ENCODE measurements at places on chromosomes 7 and 10.

DNA sequence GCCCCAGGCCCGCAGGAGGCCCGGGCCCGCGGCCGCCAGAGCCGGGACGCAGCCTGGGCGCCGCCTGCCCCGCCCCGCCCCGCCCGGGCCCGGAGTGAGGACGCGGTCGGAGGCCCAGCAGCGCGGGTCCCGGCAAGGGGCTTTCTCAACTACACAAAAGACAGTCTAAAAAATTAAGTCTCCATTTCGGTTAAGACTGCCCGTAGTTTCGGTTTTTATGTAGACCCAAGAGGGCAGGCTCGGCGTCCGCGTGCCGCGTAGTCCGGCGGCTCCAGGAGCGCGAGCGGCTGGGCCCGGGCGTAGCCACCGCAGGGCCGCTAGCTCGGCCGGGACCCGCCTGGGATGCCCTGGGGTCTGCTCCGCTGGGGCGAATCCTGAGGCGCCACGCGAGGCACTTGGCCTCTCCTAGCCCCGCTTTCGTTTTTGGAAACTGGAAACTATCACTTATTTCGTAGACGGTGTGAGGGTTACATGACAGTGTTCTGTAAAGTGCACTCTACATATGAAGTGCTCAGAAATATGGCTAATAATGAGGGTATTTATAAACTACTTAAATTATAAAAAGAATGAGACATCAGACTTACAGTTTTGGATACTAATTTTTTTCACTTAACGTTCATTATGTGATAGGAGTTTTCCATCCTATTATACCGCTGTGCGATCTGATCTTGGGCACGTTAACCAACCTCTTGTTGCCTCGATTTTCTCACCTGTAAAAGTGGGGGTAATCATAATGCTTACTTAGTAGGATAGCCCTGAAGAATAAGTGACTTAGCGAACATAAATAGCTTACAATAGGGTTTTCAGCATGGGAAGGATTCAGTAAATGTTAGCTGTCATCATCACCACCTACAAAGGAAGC lies 573 bp downstream of the BLVRA start:
- DNase-seq: peak; percentile 90

GRCh38 chr10:95505641-95506040 lies 55.5 kb downstream of the SORBS1 start:
- no peak for DNase-seq

GRCh38 chr7:130356121-130356875 lies 11.7 kb downstream of the CPA5 start:
- DNase-seq: peak; percentile 85

- DNase-seq: no peak
Measured at GRCh38 chr7:116180302-116180701, 30.0 kb upstream of the TES start.

GRCh38 chr10:60423920-60424319 lies 34.2 kb upstream of the ANK3 start:
- DNase-seq: no peak

DNA sequence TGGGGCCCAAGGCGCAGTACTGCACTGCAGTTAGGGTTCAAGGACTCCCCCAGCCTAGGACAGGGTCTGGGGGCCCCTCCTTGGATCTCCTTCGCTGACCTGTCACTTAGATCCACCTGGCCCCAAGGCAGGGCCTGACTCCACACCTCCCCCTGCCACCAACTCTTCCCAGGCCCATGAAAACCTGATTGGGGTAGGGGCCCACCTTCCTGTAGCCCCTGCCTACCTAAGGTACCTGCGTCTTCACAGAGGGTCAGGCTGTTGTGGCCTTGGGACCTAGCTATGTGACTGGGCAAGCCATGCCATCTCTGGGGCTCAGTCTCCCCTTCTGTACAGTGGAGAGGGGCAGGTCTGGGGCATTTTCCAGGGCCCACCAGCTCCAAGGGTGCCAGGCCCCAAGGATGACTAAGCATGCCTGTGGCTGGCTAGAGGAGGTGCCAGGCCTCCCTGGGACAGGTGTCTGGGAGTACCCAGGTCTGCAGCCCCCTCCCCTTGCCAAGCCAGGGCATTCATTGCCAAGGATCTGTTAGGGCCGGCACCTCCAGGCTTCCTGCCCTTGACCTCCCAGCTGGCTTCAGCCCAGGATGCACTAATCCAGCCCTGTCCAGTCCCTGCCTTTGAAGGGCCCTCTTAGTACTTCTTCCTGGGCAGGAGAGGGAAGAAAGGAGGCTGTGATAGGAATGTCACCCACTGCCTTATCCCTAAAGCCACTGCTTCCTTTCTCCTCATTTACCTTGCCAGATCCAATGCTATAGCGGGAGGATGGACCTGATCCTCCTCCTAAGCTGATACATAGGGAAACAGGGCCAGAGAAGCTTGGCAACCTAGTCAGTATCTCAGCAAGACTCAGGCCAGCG lies 1.3 kb downstream of the LIMK1 start:
- no peak for DNase-seq

DNA sequence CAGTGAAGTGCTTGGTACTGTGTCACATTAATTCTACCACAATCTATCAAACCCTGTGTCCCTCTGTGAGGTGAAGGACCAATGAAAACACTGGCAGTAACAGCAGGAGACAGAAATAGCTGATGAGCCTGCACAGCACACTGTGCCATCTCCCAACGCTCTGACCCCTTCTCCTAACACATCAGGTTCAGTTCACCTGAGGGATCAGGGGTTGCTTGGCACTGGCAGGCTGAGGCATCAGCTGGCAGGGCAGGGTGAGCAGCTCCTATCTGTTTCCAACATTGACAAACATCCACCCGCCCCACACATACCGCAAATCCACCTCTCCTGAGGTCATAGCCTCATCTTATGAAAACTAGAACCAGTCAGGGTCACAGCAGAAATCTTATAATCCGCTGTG lies 120.9 kb downstream of the ICA1 start:
- no peak for DNase-seq

- DNase-seq: no peak
Measured at GRCh38 chr10:72106154-72106849, 18.0 kb upstream of the SPOCK2 start.

GRCh38 chr10:127047878-127048238 lies 142.6 kb downstream of the DOCK1 start:
- DNase-seq: no peak

DNA sequence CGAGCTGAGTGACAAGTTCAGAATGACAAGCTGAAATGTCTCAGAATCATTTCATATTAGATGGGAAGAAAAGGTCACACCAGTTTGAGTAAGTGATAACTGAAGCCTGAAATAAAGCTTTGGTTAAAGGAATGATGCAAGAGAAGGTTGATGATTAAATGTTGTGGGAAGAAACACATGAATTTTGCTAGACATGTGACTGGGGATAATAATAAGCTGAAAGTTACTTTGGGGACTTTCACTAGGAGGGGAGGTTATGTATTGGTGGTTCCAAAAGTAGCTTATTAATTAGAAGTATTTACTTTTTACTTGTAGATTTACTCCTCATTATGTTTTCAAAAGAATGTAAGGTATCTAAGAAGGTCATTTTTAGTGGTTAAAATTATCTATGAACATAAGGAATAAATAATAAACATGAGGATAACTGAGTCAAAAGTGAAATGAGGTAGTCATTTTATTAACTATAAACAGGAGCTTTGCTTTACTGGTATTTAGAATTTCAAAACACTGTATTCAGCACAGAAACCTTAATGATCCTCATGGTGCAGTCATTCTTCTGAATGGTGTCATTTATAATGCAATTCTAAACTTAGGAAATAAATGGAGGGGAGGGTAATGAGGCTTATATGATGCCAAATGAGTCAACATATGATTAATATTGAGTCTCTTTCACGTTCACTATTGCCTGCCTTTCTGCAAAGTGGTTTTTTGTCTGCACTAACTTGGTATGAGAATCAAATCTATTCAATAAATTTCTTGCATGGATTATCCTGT lies 63.7 kb downstream of the PRKG1 start:
- no peak for DNase-seq

DNA sequence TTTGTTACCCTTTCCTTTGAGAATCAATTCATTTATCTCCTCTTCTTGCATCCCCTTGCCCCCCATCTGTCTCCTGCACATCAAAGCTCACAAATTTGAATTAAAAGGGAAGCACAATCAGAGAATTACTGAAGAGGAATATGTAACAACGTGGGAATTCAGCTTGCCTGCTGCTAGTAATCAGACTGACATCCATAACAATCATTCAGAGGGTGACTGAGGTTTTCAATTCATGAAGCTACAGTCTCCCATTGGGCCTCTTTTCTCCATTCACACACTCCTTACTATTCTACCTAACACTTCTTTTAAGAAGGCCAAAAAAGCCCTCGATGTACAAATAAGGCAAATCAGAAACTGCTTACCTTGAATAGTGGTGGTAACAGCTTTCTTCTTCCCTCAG lies 24.3 kb upstream of the DNA2 start:
- no peak for DNase-seq

- no peak for DNase-seq
Measured at GRCh38 chr7:13240349-13240748, 552.9 kb downstream of the ARL4A start.

DNA sequence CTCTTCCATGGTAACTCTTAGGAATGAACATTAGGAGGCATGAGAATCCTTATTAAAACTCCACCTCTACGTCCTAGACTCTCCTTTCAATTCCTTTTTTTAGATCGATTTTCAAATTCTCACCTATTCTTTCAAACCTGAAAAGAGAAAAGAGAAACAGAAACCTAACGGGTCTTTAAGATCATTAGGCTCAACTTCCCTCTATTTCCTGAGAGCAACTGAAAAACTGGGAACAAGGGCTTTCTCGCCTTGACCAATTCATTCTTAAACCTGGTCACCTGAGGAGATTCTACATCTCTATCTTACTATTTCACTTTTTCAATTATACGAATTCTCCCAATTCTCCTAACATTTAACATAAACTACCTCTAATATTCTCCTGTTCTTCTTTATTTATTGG lies 2.8 kb downstream of the TFEC start:
- DNase-seq: no peak

- DNase-seq: no peak
Measured at GRCh38 chr7:80829527-80829926, 89.3 kb downstream of the SEMA3C start.

DNA sequence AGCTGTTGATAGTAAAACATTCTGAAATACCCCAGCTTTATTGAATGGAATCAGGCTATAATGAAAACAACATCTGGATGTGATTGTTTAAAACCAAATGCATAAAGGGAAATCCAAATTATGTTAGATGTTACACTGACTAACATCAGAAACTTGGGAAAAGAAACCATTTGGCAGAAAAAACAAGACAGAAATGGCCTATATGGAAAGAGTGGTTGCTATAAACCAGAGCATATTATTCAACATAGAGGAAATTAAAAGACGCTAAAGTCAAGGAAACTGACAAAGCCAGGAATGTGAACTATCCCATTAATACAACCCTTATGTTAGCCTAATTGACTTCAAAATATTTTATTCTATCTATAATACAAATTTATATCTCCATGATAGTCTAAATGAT lies 53.0 kb upstream of the CABCOCO1 start:
- DNase-seq: no peak

DNA sequence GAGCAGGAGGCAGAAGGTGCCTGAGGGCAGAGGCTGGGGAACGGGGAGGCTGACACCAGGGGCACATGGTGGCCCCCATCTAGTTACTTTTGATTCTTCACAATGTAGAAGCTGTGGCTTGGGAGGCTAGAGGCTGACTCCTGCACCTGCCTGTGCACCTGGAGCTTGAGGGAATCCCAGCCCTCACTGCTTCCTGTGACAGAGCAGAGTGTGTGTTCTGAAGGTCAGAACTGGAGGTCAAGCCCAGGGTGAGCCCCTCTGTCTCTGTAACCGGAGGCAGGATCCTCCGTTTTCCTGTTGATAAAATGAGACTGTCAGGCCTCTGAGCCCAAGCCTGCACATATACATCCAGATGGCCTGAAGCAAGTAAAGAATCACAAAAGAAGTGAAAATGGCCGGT lies 124.8 kb downstream of the ACTR3B start:
- DNase-seq: no peak

DNA sequence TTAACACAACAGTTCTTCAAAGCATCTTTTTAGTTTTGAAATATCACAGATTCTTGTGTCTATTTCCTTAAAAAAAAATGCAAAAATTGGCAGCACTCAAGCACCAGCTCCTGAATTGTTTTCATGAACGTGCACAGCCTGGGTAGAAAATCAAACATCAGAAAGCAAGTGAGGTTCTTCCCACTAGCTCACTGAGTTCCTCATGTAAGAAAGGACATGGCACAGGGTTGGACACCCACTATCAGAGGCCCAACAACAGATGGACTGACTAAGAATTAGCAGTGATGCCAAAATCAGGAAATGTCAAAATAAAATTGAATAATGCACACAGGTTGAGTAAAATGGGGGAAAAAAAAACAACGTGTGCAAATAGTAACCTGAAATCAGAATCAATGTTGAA lies 146.8 kb downstream of the PCLO start:
- no peak for DNase-seq

DNA sequence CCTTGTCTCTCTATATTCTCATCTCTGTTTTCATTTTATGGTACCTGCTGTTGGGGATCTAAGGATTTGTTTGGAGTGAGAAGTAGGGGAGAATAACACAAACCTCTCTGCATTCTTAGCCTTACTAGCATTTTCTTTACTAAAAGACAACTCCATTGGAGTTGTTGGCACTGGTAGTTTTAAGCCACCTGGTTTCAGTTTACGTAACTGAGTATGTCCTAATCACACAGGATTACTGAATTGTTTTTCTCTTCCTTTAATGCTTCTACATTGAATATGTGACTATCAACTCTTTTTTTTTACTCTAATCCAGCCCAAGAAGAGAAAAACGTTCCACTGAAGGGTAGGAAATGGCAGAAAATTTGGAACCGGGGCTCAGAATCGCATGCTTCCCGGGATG lies 30.0 kb upstream of the TRIL start:
- no peak for DNase-seq

Measured in right kidney (tissue), 9 donors.